ENCODE measurements at places on chromosomes 5 and 9.

DNA sequence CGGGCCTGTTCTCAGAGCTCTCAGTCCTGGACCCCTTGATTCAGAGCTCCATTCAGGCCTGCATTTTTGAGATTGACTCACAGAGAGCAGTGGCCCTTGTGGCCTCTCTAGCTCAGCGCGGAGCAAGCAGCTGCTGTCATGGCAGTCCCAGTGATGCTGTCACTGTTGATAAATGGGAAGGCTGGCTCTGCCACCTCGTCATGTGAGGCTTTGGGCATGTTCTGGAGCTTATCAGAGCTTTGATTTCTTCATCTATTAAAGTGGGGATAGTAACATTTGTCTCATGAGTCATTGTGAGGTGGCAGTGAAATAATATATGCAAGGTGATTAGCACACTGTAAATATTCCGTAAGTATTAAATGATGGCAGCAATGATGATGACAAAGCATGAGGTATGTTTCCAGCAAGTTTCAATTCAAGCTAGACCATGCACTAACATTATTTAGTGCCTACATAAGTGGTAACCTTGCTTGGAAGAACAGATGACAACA is 126.4 kb upstream of the CXCL14 start:
- ATAC-seq = no peak

DNA sequence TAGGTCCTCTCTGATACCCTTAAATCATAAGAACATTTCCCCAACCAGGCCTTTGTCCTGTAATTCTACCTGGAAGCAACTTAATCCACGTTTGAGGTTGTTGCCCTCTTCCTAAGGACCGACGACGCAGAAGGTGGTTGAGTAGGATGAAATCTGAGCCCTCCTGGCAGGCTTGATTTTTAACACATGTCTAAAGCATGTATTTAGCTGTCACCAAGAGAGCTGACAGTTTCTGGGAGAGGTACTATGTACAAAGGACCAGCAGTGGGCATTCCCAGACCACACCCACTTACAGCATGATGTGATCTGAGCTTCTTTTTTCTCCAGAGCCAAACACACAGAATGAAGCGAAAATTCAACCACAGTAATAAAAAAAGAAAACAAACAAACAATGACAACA is 260.9 kb downstream of the SH3GL2 start:
- ATAC-seq = no peak

GRCh38 chr9:37954581-37954981 is 50.7 kb upstream of the SLC25A51 start:
- ATAC-seq = peak; percentile 6

DNA sequence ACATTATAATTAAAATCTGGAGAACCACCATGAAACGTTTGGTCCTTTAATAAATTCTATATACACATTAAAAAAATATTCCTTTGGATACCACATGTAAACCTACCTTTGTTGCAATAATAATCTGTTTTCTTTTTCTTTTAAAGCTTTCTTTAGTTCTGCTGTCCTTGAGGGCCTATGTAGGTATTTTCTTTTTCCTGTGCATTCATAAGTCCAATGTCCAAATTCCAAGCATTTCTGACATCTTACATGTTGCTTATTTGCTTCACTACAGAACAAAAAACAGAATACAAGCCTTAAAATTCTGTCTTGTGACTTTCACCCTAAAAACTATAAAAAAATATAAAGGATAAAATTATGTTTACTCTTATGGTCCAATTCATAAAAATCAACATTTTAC is 19.7 kb downstream of the ZCCHC10 start:
- ATAC-seq = no peak

DNA sequence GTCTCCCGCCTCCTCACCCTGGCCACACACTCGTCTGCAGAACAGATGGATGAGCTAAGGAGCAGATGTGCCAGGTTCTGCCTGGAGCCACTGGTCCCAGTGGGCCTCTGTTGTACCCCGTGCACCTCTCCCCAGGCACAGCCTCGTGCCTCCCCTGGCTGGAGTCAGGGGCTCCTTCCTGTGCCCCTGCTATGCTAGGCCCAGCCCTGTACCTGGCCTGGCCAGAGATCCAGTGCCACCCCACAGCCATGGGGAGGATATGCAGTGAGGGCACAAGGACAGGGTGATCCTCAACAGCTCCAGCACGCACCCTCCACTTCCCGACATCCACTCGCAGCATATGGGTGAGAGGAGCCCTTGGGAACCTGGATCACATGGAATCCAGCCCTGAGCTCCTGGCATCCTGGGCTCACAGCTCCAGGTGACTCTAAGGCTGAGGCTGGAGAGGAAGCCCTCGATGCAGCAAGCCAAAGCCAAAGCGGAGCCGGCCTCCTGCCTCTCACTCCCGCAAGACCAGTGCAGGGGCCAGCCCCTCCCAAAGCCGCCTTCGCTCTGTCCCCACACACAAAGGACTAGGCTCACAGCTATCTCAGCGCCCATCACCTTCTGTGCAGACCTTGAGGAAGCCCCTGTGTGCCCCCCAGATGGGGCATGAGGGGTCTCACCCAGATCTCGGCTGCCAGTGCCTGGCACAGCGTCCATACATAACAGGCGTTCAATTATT is 23.7 kb upstream of the ADAMTS2 start:
- no peak for ATAC-seq

DNA sequence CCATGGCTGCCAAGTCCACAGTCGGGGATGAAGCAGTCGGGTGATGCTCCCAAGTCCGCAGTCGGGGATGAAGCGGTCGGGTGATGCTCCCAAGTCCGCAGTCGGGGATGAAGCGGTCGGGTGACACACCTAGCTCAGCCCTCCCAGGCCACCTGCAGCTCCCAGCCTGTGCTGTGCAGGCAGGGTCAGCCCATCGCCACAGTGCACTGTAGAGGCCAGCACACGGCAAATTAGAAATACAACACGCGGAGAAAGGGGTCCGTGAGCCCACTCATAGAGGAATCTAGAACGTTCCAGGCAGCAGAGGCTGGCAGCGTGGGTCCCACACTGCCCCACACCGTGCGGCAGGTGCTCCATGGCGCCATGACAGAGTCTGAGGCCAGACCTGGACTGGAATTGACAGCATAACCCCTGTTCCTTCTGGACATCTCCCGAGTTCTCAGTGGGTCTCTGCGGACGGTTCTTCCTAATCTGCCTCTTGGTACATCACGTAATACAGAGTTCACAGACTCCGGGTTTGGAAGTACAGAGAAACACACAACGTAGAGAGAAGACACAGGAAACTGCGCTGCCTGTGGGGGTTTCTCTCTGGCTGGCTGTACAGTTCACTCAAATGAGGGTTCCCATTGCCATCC is 7.7 kb upstream of the EXOC3 start:
- ATAC-seq = no peak

DNA sequence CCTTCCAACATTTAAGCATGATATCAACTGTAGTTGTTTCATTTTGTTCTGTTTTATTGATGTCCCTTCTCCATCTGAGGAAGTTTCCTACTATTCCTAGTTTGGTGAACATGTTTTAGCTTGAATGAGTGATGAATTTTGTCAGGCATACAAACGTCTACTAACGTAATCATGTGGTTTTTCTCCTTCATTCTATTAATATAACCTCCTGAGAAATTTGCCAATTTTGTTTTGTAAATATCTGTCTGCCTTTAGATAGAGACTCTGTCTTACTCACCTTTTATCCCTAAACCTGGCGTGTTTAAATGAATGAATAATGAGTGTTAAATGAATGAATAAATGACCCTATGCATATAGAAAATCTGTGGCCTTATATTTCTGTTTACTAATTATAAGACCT is 26.5 kb upstream of the NREP start:
- ATAC-seq = no peak

DNA sequence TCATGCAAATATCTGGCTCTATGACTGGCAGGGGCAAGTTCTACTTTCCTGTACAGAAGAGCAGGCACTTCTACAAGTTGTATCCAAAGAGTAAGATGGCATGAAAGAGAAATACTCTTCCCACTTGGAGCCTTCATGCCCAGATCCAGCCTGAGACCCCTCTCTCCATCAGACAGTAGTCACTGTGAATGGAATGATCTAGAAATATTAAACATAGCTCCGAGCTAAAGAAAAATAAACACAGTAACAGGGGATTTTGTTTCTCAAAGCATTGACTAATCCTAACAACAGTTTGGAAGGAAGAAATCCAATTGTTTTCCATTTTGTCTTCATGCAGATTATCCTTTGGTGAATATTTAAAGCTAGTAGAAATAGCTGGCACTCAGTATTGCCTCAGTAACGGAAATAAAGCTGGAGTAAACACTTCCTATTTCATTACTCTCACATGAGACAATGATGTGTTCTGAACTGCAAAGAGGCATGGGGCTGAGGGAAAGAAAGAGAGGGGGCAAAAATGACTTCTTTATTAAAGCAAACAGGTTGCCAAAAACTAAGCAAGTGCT is 100.0 kb downstream of the SEMA5A start:
- no peak for ATAC-seq

DNA sequence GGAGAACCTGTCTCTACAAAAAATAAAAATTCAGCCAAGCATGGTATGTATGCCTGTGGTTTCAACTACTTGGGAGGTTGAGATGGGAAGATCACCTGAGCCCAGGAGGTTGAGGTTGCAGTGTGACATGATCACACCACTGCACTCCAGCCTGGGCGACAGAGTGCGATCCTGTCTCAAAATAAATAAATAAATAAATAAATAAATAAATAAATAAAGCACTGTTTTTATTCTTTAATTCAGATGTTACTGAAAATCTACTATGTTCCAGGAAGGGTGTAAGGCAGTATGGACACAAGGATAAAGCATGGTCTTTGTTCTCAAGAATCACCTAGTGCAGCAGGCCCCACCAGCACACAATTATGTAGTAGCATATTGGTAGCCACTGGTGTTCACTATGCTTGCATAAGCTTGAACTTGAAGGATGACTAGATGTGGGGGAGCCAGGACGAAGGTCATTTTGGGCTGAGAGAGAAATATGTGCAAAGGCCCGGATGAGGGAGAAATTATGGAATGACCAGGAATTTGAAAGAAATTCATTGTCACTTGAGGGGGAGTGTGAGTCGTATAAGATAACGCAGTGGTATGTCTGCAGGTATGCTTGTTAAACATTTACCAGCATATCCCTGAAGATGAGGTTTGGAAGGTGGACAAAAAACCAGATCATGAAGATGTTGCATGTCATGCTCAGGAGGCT is 70.2 kb upstream of the CD180 start:
- ATAC-seq = no peak

- peak; percentile 84 for ATAC-seq
Observed at GRCh38 chr9:97529363-97530076, 28.1 kb downstream of the TMOD1 start.

DNA sequence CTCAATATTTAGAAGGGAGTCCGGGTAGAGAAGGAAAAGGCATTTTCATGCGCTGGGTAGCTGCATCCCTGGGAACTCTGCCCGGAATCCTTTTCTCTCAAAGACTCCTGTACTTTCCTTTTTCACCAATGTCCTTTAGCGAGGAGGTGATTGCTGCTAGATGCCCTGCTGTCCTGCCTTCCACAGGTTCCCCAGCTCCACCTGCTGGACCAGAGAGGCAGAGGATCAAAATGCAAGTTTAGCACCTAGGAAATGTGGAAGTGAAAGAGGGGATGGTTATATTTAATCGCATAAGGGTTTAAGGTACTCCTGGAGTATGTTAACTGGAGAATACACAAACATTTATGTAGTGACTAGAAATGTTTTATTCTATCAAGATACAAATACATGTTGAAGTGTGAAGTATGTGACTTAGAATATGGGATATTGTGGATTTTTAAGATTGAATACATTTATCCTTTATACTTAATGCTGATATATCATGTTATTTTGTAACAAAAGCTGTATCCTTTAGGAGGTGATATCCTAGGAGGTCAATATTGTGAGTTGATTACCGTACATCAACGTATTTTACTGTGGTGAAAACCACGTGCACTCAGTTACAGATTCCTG is 145.7 kb downstream of the ARHGAP26 start:
- no peak for ATAC-seq

DNA sequence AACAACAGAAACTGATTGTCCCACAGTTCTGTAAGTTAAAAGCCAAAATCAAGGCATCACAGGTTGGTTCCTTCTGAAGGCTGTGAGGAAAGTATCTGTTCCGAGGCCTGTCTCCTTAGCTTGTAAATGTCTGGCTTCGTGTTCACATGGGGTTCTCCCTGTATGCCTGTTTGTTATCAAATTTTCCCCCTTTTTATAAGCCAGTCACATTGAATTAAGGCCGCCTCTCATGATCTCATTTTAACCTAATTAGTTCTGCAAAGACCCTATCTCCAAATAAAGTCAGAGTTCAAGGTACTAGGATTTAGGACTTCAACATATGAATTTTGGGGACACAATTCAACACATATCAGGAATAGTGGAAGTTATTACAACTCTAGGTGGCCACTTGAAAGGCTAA is 331.5 kb downstream of the PIK3R1 start:
- ATAC-seq = no peak

- ATAC-seq = no peak
Observed at GRCh38 chr5:42927730-42928129, 112.4 kb downstream of the ANXA2R start.

- ATAC-seq = no peak
Observed at GRCh38 chr5:95909738-95910137, 51.9 kb downstream of the ELL2 start.

GRCh38 chr5:136981936-136982335 is 517.2 kb downstream of the SPOCK1 start:
- no peak for ATAC-seq

GRCh38 chr9:70442328-70442848 is 27.9 kb upstream of the KLF9 start:
- no peak for ATAC-seq

- no peak for ATAC-seq
Observed at GRCh38 chr5:131671409-131671808, 36.4 kb upstream of the RAPGEF6 start.

DNA sequence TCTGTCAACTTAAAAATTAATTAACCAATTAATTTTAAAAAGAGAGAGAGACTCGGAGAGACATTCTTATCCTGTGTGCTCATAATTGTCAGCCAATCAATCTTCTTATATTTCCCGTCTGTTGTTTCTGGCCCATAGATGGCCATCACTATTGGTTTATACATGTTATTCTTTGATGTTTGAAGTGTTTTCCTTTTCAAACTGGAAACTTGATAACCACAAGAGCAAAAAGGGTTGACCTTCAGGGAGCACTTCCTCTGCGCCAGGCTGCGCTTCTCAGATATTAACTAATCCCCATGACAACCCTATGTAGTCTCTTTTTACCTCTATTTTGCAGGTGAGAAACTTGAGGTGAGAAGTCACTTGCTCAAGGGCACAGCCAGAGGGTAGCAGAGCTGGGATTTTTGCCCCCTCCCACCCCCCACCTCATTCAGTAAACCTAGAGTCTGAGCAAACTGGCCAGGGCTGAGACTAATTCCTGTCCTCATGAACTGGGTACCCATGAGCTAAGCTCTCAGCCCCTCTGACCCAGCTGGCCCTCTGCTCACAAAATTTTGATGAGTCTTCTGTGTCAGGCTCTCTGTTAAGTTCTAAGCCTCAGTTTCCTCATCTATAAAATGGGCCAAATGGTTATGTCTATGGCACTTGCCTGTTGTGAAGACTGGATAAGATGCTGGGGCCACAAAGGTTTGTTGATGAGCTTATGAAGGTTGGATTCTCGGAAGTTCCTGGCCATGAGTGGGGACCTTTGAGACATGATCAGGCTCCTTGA is 86.0 kb upstream of the SH3PXD2B start:
- no peak for ATAC-seq

GRCh38 chr5:104793755-104794080 is 1231.1 kb upstream of the NUDT12 start:
- no peak for ATAC-seq

- no peak for ATAC-seq
Observed at GRCh38 chr9:125756518-125756917, 9.3 kb downstream of the PBX3 start.
